ENCODE measurements at places on chromosomes 6 and 20.

- peak; percentile 25 for DNase-seq
Observed at GRCh38 chr6:55756531-55757031, 118.8 kb downstream of the BMP5 start.

DNA sequence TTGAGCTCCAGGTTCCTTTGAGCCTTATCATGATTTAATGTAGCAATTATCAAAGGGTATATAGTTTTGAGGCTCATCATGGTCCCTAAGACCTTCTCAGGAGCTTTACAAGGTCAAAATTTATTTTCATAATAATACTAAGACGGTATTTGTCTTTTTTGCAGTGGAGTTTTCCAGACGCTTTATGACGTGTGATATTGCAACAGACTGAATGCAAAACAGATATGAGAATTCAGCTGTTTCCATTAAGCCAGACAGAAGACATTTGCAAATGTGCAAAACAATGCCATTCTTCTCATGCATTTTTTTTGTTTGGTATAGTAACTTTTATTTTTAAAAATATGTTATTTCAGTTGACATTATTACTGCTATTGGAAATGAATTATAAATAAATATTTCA lies 24.7 kb upstream of the CNKSR3 start:
- DNase-seq, result no peak

DNA sequence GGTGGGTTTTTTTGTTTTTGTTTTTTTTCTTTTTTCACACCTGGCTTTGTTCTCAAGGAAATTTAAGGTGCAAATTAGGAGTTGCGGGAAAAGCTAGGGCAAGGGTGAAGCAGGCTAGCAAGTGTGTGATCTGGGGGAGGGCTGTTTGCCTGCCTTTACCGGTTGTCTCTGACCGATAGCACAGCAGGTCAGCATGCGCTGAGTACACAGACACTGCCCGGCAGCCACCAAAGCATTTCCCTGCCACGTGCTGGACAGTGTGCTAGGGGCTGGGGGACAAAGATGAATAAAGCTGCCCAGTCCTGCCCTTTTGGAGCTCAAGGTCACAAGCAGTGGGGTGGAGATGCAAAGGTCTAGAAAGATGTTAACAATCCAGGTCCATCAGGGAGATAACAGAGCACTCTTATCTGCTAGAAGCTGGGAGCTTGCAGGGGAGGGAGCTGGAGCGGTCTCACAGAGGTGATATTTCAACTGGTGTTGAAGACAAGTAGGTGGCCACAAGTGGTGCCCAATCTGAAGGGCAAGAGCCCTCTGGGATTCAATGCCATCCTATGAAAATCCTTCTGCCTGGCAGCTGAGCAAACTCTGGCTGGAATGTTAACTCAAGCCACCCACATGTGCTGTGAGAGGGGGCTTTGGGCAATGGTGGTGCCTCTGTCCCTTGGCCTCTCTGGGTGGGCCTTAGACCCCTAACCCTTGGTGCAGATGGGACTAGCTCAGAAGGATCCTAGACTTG lies 24.5 kb downstream of the TTBK1 start:
- no peak for DNase-seq

DNA sequence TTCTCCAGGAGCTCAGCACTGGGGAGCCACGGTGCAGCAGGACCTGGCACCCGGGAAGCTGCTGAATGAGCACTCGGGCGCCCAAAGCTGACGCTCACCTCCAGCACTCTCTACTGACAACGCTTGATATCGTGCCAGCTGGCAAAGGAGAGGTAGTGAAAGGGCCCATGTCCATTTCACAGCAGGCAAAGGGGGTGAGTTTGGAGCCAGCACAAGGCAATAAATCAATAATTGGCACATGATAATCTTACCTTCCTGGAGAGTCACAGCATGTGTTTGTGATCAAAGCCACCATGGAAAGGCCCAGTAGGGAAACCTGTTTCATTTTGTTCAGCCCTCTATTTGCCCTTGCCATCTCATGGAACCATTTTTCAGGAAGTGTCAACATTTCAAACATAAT lies 23.3 kb upstream of the SMIM26 start:
- DNase-seq, result no peak

- no peak for DNase-seq
Observed at GRCh38 chr6:33091957-33092356, 16.2 kb downstream of the HLA-DPB1 start.

GRCh38 chr20:44891826-44892225 lies 6.3 kb downstream of the YWHAB start:
- DNase-seq, result no peak

DNA sequence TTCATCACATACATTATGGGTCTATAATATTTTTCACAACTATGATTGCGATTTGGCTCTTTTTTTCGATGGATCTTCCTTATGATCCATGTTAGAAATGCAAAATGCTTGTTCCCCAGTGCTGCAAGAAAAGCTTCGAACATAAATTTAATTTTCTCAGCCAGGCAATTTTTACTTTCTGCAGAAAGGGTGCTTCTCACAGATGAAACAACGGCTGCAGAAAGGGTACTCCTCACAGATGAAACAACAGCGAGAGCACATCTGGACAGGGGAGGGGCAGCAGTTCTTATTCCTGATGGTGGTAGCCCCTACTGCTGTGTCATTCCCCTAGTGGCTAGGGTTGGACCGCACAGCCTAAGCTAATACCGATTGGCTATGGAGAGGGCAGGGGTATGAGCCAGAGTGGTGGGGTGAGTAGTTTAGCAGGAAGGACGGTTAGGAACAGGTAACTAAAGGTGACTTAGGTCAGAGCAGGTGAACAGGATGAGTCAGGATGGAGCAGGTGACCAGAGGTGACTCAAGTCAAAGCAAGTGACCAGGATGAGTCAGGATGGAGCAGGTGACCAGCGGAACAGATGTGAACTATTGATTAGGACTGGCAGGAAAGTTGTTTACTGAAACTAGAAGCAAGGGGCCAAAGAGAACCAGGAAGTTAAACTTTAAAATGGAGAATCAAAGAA lies 13.4 kb upstream of the TREML4 start:
- no peak for DNase-seq

Measured in iris pigment epithelial cell (primary cell).